Neural progenitor cell (in vitro differentiated cells): ENCODE measurements at places on chromosomes 7 and 10. TPM values are rescaled to one million over a fixed set of nuclear protein-coding genes. Genes with fewer than 3 reads are reported as not detected.

The GPRIN2 gene
- 6.9 and 18.1 TPM in 2 replicates for total RNA-seq

The MACC1 gene
- total RNA-seq: 5.7 and 7.2 TPM in 2 replicates

The SLC35G1 gene
- 11.6 and 14.6 TPM in 2 replicates for total RNA-seq

The TSPAN12 gene
- total RNA-seq: 17.3 and 26.7 TPM in 2 replicates

The SKAP2 gene
- total RNA-seq: 2.7 and 6.3 TPM in 2 replicates

The CFAP70 gene
- total RNA-seq: 1.1 and 1.7 TPM in 2 replicates

The MYOZ1 gene
- 1.2 and 1.9 TPM in 2 replicates for total RNA-seq

The MBL2 gene
- not detected in 2 replicates for total RNA-seq

The CCDC136 gene
- total RNA-seq: 93.6 and 115 TPM in 2 replicates

The CELF2 gene
- 31.6 and 33.8 TPM in 2 replicates for total RNA-seq

The MMD2 gene
- total RNA-seq: 0.28 TPM in 1 of 2 replicates, not detected in the other

The MKX gene
- 0.22 TPM in 1 of 2 replicates, not detected in the other for total RNA-seq

The HUS1 gene
- total RNA-seq: 31.2 and 48.7 TPM in 2 replicates

The CPVL gene
- total RNA-seq: 40.5 and 56.6 TPM in 2 replicates

The SYCE1 gene
- total RNA-seq: not detected in 2 replicates

The PTPN20 gene
- not detected in 2 replicates for total RNA-seq

The NFKB2 gene
- 4.0 and 14.9 TPM in 2 replicates for total RNA-seq

The CXCL12 gene
- total RNA-seq: 0.09 and 0.74 TPM in 2 replicates
